ENCODE measurements at places on chromosomes 13 and 19. TPM values are rescaled to one million over a fixed set of nuclear protein-coding genes. Genes with fewer than 3 reads are reported as not detected.

DNA sequence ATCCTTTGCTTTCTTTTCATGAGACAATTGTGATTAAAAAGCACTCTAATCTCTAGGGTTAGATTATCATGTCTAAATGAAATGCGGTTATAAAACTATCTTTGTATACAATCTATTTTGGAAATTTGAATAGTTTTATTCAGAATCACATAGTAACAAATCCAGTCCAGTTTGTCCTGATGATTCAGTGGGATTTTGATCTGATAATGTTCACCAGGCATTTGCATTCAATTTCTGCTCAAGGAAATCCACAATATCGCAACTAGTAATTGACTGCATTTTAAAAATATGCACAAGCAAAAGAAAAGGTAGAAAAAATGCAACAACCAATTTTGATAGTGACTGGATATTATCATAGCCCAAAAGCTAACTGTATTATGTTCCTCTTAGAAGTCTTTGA is 63.8 kb downstream of the ITGBL1 start:
- no peak overlapping the region for H3K4me3 ChIP-seq
- no peaks in the 10 kb centered on the region for H3K27me3 ChIP-seq
- no peaks in the 10 kb centered on the region for H3K36me3 ChIP-seq
- no peak overlapping the region for H3K27ac ChIP-seq
- H3K4me1 ChIP-seq: no peaks in the 10 kb centered on the region
- no peak for DNase-seq

- no peak for DNase-seq
- H3K36me3 ChIP-seq: no peaks in the 10 kb centered on the region
- H3K27ac ChIP-seq: no peak overlapping the region
Observed at GRCh38 chr13:81246556-81246955, 905.6 kb upstream of the SPRY2 start.

DNA sequence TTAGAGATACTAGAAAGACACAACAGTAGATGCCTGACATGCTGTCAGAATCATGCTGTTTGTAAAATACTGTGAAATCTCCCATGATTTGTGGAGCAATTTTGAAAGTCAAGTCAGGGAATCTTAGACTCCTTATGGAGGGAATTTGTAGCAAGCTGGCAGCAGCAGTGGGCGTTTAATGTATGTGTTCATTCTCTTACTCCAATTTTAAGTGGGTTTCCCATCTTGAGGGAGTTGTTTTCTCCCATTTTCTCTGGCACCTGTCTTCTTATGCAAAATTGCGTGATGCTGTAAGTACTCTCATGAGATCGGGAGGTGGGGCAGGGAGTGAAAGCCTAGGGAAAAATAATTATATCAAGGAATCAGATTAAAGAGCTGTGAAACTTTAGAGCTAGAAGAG is 16.0 kb upstream of the GTF2F2 start:
- DNase-seq: no peak
- no peaks in the 10 kb centered on the region for H3K4me1 ChIP-seq
- H3K27ac ChIP-seq: no peak overlapping the region
- H3K27me3 ChIP-seq: no peaks in the 10 kb centered on the region
- H3K36me3 ChIP-seq: no peaks in the 10 kb centered on the region

DNA sequence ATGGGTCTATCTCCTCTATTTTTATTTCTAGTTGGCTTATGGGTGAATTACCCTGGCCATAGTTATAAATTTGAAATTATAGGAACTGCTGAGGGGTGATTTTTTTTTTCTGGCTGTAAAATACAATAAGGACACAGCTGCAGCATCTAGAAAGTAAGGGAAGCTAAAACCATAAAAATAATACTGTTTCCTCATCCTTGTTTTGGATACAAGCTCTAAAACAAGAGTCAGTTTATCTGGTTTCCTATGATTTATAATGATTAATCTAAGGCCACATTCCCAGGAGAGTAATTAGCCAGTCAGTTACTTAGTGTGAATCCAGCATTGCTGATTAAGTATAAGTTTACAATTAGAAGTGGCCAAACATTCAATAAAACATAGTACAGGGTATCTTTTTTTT is 219.1 kb upstream of the NBEA start:
- no peak for DNase-seq
- no peak overlapping the region for H3K4me3 ChIP-seq
- no peak overlapping the region for H3K27ac ChIP-seq
- H3K36me3 ChIP-seq: no peaks in the 10 kb centered on the region

- H3K36me3 ChIP-seq: no peaks in the 10 kb centered on the region
- peaks cover 3% of the 10 kb centered on the region for H3K4me1 ChIP-seq
- no peak overlapping the region for H3K27ac ChIP-seq
- no peak for DNase-seq
- H3K27me3 ChIP-seq: no peaks in the 10 kb centered on the region
Observed at GRCh38 chr19:48818234-48818820, 7.5 kb upstream of the BCAT2 start.

DNA sequence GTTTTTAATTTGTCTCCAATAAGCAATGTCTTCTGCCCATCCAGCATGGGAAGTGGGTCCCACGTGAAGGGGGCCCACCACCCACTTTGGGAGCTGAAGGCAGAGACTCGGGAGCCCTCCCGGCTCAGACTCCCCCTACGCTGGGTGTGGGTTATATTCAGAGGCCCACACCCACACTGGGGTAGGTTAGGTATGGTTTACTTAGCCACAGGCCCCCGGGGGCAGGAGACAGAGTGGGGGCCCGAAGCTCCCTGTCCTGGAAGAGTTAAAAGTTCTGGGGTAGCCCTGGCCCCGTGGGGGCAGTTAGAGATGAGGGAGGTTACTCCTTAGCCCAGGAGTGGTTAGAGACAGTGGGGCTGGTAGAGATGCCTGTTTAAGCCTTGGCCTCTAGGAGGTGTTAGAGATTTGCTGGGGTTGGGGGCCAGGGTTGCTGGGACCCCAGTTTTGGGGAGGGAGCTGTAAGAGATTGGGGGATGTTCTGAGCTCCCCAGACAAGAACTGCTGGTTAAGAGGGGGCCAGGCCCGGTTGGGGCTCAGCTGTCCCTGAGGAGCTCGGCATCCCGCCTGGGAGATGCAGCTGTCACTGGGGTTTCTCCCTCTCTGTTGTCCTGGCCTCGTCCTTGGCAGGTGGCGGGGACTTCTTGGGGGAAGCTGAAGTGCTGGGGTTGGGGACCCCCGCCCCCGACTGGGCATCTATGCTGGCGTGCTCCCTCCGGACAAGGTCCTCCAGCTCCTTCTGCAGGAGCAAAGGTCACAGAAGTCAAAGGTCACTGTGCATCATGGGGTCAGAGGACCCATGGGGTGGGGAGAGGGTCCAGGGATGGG is 712 bp upstream of the RINL start:
- peaks cover 21% of the 10 kb centered on the region for H3K4me1 ChIP-seq
- H3K4me3 ChIP-seq: no peak overlapping the region
- H3K27ac ChIP-seq: peak overlapping the region; percentile 8
- no peak for DNase-seq
- no peaks in the 10 kb centered on the region for H3K27me3 ChIP-seq
- peaks cover 5% of the 10 kb centered on the region for H3K36me3 ChIP-seq

- H3K36me3 ChIP-seq: no peaks in the 10 kb centered on the region
- no peak overlapping the region for H3K4me3 ChIP-seq
- no peaks in the 10 kb centered on the region for H3K27me3 ChIP-seq
- H3K4me1 ChIP-seq: no peaks in the 10 kb centered on the region
Observed at GRCh38 chr13:42083138-42083770, 34.8 kb downstream of the DGKH start.

- peaks cover 58% of the 10 kb centered on the region for H3K4me1 ChIP-seq
- H3K36me3 ChIP-seq: peaks cover 92% of the 10 kb centered on the region
- DNase-seq: no peak
- no peaks in the 10 kb centered on the region for H3K27me3 ChIP-seq
Observed at GRCh38 chr19:1428738-1429391, 9.3 kb upstream of the RPS15 start.

DNA sequence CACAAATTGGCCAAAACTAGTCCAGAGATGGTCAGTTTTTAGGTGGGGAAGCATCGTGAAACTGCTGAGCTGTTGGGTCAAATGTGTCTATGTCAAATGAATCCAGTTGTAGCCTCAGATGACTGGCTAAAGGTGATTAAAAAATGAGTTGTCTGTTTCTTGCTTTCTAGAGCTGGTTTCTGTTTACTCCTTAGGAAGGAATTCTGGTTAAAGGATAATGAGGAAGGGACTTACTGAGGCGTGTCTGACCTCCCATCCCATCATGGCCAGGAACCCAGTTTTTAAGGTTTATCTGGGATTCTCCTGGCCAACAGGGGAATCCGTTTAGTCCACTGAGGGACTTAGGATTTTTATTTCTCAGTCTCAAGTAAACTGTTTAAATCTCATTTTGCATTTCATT is 256.5 kb downstream of the UQCRFS1 start:
- DNase-seq: no peak
- no peaks in the 10 kb centered on the region for H3K36me3 ChIP-seq
- H3K27me3 ChIP-seq: no peaks in the 10 kb centered on the region
- H3K4me3 ChIP-seq: no peak overlapping the region
- no peak overlapping the region for H3K27ac ChIP-seq

DNA sequence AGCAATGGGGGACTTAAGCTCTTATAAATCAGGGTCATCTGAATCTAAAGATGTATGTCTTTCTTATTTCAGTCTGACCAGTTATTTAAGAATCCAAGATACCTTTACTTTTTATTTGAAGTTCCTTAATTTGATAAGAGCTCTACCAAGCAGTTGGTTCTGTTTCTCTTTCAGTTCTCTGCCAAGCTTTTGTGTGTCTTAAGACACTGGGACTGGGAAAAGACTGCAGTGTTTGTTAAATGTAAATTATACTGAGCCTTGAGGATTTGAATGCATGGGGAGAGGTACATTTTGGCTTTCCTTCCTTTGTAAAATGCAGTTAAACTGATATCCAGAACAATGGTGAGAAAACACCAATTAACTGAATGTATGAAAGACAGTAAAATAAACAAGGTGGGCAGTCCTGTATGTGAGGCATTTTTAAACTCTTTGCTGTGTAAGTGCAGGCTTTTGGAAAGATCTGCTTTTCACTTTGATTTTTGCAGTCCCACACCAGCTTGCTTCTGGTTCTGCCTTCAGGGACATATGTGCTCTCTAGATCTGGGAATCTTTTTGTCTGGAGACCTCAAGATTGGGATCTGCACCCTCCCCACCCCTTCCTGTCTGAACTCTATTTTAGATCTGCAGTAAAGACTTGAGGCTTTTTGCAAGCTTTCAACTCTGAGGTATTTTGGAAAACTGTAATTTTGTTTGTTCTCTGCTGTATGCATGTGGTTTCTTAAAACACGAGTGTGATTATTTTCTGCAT is 77.6 kb downstream of the LRCH1 start:
- no peaks in the 10 kb centered on the region for H3K36me3 ChIP-seq
- H3K27me3 ChIP-seq: no peaks in the 10 kb centered on the region
- no peak overlapping the region for H3K4me3 ChIP-seq
- H3K4me1 ChIP-seq: no peaks in the 10 kb centered on the region

DNA sequence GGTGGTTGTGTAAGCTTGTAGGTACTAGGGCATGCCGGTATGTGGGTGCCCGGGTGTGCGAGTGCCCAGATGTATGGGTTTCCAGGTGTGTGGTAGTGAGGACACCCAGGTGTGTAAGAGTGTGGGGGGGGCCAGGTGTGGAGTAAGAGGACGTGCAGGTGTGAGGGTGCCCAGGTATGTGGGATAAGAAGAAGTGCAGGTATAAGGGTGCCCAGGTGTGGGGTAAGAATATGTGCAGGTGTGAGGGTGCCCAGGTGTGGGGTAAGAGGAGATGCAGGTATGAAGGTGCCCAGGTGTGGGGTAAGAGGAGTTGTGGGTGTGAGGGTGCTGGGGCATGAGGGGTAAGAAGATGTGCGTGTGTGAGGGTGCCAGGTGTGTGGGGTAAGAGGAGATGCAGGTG is 14.3 kb downstream of the MARK4 start:
- peaks cover 26% of the 10 kb centered on the region for H3K4me1 ChIP-seq
- H3K36me3 ChIP-seq: peaks cover 9% of the 10 kb centered on the region

The TEX101 gene
- total RNA-seq: not detected

The TMEM255B gene
- 0.75 TPM for total RNA-seq

The NFKBIB gene
- total RNA-seq: 33.5 TPM

The GJA3 gene
- 0.04 TPM for total RNA-seq

GRCh38 chr13:106555631-106556328 is 12.2 kb downstream of the ARGLU1 start:
- DNase-seq: no peak
- peaks cover 90% of the 10 kb centered on the region for H3K36me3 ChIP-seq
- H3K27ac ChIP-seq: no peak overlapping the region
- H3K27me3 ChIP-seq: no peaks in the 10 kb centered on the region
- H3K4me1 ChIP-seq: no peaks in the 10 kb centered on the region
- no peak overlapping the region for H3K4me3 ChIP-seq

DNA sequence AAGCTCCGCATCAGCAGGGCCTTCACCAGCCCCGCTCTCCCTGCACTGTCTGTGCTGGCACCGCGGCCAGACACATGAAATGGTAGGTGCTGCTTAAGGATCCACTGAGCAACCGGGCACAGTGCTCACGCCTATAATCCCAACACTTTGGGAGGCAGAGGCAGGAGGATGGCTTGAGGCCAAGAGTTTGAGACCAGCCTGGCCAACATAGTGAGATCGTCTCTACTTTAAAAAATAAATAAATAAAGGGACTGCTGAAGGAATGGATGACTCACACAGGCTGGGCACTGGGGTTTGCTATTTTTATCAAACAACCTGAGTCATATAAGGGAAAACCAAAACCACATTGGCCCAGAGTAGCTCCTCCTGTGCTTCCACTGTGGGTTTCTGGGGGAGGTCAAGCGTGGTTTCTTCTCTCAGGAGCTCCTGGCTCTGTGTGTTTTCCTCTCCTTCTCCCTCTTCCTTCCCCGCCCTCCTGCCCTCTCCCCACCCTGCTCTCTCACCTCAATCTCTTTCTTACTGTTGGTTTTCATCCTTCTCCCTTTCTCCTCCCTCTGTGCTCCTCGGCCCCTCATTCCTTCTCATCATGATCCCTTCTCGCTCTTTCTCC is 21.3 kb downstream of the VRK3 start:
- peaks cover 86% of the 10 kb centered on the region for H3K36me3 ChIP-seq
- H3K27ac ChIP-seq: peak overlapping the region; percentile 79
- no peaks in the 10 kb centered on the region for H3K27me3 ChIP-seq
- peaks cover 17% of the 10 kb centered on the region for H3K4me1 ChIP-seq
- DNase-seq: peak; percentile 80

GRCh38 chr19:35461060-35461459 is 13.0 kb downstream of the FFAR2 start:
- no peak overlapping the region for H3K27ac ChIP-seq
- H3K27me3 ChIP-seq: peaks cover 40% of the 10 kb centered on the region
- no peaks in the 10 kb centered on the region for H3K36me3 ChIP-seq
- DNase-seq: no peak

DNA sequence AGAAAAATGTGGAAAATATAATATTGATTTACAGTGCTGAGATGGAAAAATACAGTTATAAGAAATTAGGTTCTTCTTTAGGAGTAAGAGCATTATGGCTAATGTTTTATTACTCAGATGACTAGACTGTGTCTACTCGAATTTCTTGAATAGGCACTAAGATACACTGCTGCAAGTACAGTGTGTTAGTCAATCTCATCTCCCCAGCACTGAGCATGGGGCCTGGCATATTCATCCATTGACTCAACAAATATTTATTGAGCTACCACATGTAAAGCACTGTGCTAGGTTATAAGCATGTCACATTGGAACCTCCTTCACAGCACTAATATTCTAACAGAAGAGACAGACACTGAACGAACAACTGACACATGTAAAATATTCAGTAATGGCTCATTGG is 242.5 kb upstream of the GPC6 start:
- no peak for DNase-seq
- no peaks in the 10 kb centered on the region for H3K36me3 ChIP-seq
